Myocyte (in vitro differentiated cells): ENCODE measurements at places on chromosomes 11 and 22. TPM values are rescaled to one million over a fixed set of nuclear protein-coding genes. Genes with fewer than 3 reads are reported as not detected.

The KCNQ1 gene
- 0.32 TPM in 1 of 2 replicates, not detected in the other for total RNA-seq

DNA sequence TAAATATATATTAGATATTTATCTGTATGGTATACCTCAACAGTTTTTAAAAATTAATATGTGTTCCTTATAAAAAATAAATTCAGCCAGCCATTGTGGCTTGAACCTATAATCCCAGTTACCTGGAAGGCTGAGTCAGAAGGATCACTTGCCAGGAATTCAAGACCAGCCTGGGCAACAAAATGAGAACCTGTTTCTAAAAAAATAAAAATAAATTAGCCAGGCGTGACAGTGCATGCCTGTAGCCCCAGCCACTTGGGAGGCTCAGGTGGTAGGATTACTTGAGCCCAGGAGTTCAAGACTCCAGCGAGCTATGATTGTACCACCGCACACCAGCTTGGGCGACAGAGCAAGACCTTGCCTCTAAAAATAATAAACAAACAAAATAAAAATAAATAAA, 54.9 kb downstream of the PHF21A start:
- DNase-seq, result no peak

GRCh38 chr22:36770513-36771231, 5.2 kb downstream of the IFT27 start:
- no peak for DNase-seq

The TTC36 gene
- 1.7 and 3.8 TPM in 2 replicates for total RNA-seq

DNA sequence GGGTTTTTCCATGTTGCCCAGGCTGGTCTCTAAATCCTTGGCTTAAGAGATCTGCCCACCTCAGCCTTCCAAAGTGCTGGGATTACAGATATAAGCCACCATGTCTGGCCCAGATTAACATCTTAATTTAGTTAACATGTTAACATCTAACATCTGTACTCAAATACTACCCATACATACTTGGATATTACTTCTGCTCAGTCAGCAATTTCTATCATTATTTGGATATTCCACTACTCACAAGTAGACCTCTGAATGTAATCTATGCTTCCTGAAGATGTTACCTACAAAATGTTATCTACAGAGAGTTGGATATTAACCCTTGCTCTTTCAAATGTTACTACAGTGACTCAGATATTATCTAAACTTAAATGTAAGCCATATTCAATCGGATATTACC, 4.0 kb downstream of the CCKBR start:
- DNase-seq, result no peak

DNA sequence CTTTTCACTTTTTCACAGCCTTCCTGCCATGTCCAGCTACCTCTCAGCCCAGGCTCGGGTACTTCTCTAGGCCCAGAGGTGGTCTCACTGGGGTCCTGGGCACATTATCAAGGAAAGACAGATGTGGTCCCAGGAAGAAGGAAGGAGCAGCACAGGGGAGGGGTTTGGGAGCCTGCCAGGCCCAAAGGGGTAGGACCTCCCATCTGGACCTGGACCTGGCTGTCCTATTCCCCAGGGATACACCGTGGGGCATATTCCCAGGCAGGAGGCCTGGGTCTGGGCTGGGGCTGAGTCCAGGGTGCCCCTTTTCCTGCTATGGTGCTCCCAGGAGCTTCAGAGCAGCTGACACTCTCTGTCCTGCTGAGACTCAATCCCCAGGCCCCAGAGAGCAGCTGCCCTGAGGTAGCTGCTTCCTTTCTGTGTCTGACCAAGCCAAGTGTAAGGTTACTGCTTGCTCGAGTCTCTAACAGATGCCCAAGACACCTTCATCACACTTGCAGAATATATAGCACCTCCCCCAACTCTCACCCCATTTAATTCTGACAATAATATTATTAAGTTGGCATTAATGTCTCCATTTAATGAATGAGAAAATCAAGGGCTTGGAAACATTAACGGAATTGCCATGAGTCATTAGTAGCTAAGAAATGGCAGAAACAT, 232.0 kb downstream of the BUD13 start:
- DNase-seq, result no peak

- peak; percentile 88 for DNase-seq
Observed at GRCh38 chr22:20981787-20982562, at the start of gene LZTR1. LZTR1 (plus strand) TSS chr22:20982297; CDS start chr22:20982372, 75 bp downstream.

GRCh38 chr22:47165338-47166032, 403.0 kb downstream of the TBC1D22A start:
- DNase-seq, result peak; percentile 18

DNA sequence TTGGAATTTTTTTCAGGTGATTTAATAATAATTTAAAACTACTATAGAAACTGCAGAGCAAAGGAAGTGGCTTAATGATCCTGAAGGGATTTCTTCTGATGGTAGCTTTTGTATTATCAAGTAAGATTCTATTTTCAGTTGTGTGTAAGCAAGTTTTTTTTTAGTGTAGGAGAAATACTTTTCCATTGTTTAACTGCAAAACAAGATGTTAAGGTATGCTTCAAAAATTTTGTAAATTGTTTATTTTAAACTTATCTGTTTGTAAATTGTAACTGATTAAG, 3.4 kb downstream of the MALAT1 start:
- no peak for DNase-seq

GRCh38 chr22:40421941-40422340, 51.5 kb downstream of the SGSM3 start:
- DNase-seq, result no peak

- DNase-seq, result no peak
Observed at GRCh38 chr11:102238391-102238821, 78.9 kb upstream of the BIRC3 start.

- DNase-seq, result no peak
Observed at GRCh38 chr22:35483730-35484129, 56.9 kb upstream of the RASD2 start.

- no peak for DNase-seq
Observed at GRCh38 chr11:111413849-111414248, 34.8 kb upstream of the POU2AF1 start.

The OVCH2 gene
- total RNA-seq, result not detected in 2 replicates

GRCh38 chr22:49769691-49770546, 57.8 kb downstream of the BRD1 start:
- DNase-seq, result no peak
